Gastrocnemius medialis (tissue), 4 donors: ENCODE measurements at places on chromosomes 6 and 20. TPM values are rescaled to one million over a fixed set of nuclear protein-coding genes. Genes with fewer than 3 reads are reported as not detected.

The FABP7 gene
- 0.51 TPM for total RNA-seq

The BACH2 gene
- total RNA-seq = 13.4 TPM

GRCh38 chr6:121223930-121224329 is 110.3 kb downstream of the TBC1D32 start:
- no peaks in the 10 kb centered on the region for H3K27me3 ChIP-seq
- no peaks in the 10 kb centered on the region for H3K4me1 ChIP-seq
- no peaks in the 10 kb centered on the region for H3K36me3 ChIP-seq

- H3K4me1 ChIP-seq = no peaks in the 10 kb centered on the region
- no peaks in the 10 kb centered on the region for H3K27me3 ChIP-seq
- no peaks in the 10 kb centered on the region for H3K36me3 ChIP-seq
- no peak for DNase-seq
- no peak overlapping the region for H3K27ac ChIP-seq
These were observed 136.3 kb upstream of the PRDM1 start for GRCh38 chr6:105949869-105950268.

DNA sequence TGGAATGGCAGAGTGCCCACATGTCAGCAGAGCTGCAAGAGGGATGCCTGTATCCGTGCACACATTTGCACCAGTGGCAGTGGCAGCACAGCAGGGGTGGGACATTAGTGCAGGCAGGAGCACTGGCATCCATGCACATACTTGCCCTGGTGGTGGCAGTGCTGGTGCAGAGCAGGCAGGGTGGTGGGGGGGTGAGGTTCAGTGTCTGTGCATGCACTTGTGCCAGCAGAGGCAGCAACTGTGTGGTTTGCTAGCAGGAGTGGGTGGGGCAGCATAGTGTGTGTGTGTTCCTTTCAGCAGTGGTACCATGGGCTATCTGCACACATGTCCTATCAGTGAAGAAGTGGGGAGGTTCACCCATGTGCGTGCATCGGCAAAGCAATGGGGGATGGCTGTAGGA is 151.6 kb downstream of the EPM2A start:
- H3K4me3 ChIP-seq = no peak overlapping the region
- no peak for DNase-seq
- no peaks in the 10 kb centered on the region for H3K4me1 ChIP-seq
- no peaks in the 10 kb centered on the region for H3K27me3 ChIP-seq
- H3K36me3 ChIP-seq = no peaks in the 10 kb centered on the region

DNA sequence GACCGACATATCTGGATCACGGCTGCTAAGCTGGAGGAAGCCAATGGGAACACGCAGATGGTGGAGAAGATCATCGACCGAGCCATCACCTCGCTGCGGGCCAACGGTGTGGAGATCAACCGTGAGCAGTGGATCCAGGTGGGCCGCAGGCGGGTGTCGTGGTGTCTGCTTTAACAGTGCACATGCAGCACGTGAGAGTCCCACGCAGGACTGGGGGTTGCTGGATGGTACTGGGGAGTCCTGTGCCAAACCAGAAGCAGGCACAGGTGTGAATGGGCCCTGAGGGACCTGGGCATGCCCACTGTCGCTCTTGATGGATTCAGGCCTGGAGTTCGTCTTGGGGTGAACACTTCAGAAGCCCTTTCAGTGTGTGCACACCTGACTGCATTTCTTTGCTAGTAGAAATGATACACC is 24.6 kb upstream of the C20orf204 start:
- H3K27ac ChIP-seq = no peak overlapping the region
- no peaks in the 10 kb centered on the region for H3K4me1 ChIP-seq
- H3K4me3 ChIP-seq = no peak overlapping the region
- DNase-seq = no peak

The PRDM13 gene
- not detected for total RNA-seq

DNA sequence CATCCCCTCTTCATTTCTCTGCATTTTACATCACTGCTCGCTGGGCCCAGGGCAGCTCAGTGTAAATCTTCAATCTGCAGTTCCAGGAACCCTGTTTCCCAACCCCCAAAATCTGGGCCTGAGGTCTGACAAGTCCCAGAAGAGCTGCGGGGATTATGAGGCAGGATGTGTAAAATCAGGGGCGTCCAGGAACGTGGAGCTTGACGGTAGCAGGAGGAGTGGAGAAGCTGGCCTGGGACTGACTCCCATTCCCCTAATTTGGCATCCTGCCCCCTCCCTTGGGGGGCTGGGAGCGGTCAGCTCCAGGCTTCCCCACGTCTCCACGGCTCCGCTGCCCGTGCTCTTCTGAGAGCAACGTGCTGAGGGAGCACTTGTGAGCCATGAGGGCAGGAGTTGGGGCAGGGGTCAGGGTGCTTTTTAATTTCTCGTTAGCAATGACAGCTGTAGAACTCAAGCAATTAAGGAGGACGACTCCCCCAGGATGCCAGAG is 23.4 kb upstream of the VEGFA start:
- no peaks in the 10 kb centered on the region for H3K4me1 ChIP-seq
- H3K27ac ChIP-seq = no peak overlapping the region
- H3K27me3 ChIP-seq = no peaks in the 10 kb centered on the region
- no peak overlapping the region for H3K4me3 ChIP-seq
- no peak for DNase-seq
- no peaks in the 10 kb centered on the region for H3K36me3 ChIP-seq

- no peak overlapping the region for H3K4me3 ChIP-seq
- H3K27me3 ChIP-seq = no peaks in the 10 kb centered on the region
- no peak for DNase-seq
- H3K4me1 ChIP-seq = no peaks in the 10 kb centered on the region
- H3K36me3 ChIP-seq = no peaks in the 10 kb centered on the region
- no peak overlapping the region for H3K27ac ChIP-seq
These were observed 130.5 kb downstream of the TTLL2 start for GRCh38 chr6:167455371-167455770.

The RBBP8NL gene
- total RNA-seq = not detected

The DHX16 gene
- total RNA-seq = 39.1 TPM

DNA sequence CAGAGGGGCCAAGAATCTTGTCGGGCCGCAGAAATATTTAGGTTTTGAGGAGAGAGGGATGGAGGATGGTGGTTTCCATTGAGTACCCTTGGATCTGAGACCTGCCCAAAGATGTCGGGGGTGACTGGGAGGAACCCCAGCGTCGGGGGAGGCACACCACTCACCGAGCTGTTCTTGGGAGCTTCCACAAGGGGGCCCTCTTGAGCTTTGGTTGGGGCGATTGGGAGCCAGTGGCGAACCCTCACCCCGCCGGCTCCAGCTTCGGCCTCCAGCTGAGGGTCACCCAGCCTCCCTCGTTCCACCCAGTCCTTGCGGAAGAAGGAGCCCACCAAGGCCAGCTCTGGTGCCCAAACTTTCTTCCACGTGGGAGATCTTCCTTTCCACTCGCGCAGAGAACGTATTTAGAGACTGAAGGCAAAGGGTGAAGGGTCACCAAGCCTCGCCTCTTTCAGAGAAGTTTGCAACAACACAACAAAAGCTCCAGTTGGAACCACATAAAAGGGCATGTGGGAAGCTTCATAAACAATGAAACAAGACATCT is 33.6 kb downstream of the APCDD1L start:
- H3K36me3 ChIP-seq = no peaks in the 10 kb centered on the region
- no peaks in the 10 kb centered on the region for H3K4me1 ChIP-seq
- H3K27me3 ChIP-seq = no peaks in the 10 kb centered on the region
- H3K27ac ChIP-seq = no peak overlapping the region

The ENTPD6 gene
- total RNA-seq = 61.1 TPM
